Lung (tissue), 17 donors: ENCODE measurements at places on chromosomes 5 and 9. TPM values are rescaled to one million over a fixed set of nuclear protein-coding genes. Genes with fewer than 3 reads are reported as not detected.
A peak's percentile ranks its signal among the peaks of the same experiment; 100 is the strongest.

DNA sequence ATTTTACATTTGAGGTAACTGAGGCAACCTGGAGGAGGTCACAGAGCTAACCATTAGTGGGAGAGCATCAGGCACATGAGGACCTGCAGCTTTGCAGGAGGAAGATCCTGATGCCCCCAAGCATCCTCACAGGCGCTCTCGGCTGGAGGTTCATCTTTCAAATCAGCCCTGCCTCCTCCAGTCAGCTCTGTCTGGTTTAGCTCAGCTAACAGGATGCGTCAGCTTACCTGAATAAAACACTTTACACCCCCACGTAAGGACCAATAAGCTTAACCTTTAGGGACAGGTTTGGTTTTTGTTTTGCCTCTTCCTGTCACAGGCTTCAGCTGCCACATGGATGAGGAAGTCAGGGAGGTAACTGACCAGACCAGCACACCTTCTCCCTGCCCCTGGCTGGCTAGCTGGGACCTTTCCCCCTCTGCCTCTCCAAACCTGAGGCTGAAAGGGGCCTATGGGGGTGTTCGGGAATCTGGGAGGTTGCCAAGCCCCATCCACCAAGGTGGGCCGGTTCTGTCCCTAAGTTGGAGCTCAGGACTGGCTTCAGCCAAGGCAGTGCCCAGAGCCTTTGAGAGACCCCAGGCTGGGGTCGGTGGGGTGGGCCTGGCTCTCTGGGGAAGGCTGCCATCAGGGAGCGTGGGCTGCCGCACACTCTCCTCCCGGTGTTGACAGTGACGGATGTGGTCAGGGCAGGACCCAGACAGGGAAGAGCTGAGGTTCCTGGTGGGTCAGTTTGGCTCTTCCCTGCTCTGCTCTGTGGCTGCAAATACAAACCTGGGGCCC lies 20.0 kb upstream of the FCN1 start:
- no peaks in the 10 kb centered on the region for H3K36me3 ChIP-seq
- H3K27ac ChIP-seq, result no peak overlapping the region
- H3K4me3 ChIP-seq, result no peak overlapping the region
- H3K4me1 ChIP-seq, result no peaks in the 10 kb centered on the region
- no peaks in the 10 kb centered on the region for H3K27me3 ChIP-seq

Gene ADAMTS6
- 6.2 TPM for total RNA-seq

GRCh38 chr5:137335493-137335892 lies 163.6 kb downstream of the SPOCK1 start:
- DNase-seq, result no peak
- no peaks in the 10 kb centered on the region for H3K4me1 ChIP-seq
- no peaks in the 10 kb centered on the region for H3K27me3 ChIP-seq
- H3K4me3 ChIP-seq, result no peak overlapping the region
- H3K36me3 ChIP-seq, result no peaks in the 10 kb centered on the region
- H3K27ac ChIP-seq, result no peak overlapping the region

Gene CDH9
- not detected for total RNA-seq

DNA sequence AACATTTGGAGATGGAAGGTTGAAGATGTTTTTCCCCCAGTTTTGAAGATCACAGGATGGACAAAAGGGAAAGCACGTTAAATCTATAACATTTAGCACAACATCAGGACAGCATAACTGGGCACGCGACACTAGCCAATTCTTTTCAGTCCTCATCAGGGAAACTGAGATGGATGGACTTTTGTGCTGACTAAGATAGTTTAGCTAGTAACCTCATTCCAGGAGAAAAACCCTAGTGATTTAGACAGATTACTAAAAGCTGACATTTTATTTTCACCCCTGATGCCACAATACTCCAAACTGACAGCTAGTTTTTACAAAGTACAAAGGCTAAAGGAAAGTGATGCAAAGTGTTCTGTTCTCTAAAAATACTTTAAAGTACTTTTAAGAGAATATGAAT lies 53.3 kb downstream of the EPB41L4B start:
- no peak overlapping the region for H3K27ac ChIP-seq
- no peaks in the 10 kb centered on the region for H3K36me3 ChIP-seq
- H3K27me3 ChIP-seq, result no peaks in the 10 kb centered on the region
- H3K4me1 ChIP-seq, result no peaks in the 10 kb centered on the region
- DNase-seq, result no peak
- no peak overlapping the region for H3K4me3 ChIP-seq

- no peak overlapping the region for H3K27ac ChIP-seq
- DNase-seq, result no peak
- no peaks in the 10 kb centered on the region for H3K36me3 ChIP-seq
- no peaks in the 10 kb centered on the region for H3K27me3 ChIP-seq
- no peak overlapping the region for H3K4me3 ChIP-seq
Measured at GRCh38 chr5:116731432-116731831, 156.8 kb upstream of the SEMA6A start.

GRCh38 chr9:96514800-96515158 lies 64.8 kb downstream of the HABP4 start:
- peaks cover 3% of the 10 kb centered on the region for H3K36me3 ChIP-seq
- H3K4me3 ChIP-seq, result no peak overlapping the region
- H3K4me1 ChIP-seq, result peaks cover 7% of the 10 kb centered on the region
- no peak for DNase-seq
- H3K27ac ChIP-seq, result peak overlapping the region; percentile 73
